GM12878 (cell line): ENCODE measurements at places on chromosomes 1 and 21.

DNA sequence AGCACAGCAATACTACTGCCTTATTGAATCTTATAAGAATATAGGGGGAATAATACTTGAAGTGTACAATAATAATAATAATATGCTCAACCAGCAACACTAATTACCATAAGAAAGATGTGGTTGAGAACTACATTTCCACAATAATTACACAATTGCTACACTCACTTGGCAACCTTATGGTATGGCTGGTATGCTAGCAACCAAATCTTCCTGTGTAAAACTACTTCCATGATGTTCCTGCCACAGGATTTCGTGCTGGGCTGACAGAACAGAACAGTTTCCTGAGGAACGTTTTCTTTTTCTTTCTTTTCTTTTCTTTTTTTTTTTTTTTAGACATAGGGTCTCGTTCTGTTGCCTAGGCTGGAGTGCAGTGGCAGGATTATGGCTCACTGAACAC, 50.6 kb downstream of the KIF26B start:
- no peak for DNase-seq

DNA sequence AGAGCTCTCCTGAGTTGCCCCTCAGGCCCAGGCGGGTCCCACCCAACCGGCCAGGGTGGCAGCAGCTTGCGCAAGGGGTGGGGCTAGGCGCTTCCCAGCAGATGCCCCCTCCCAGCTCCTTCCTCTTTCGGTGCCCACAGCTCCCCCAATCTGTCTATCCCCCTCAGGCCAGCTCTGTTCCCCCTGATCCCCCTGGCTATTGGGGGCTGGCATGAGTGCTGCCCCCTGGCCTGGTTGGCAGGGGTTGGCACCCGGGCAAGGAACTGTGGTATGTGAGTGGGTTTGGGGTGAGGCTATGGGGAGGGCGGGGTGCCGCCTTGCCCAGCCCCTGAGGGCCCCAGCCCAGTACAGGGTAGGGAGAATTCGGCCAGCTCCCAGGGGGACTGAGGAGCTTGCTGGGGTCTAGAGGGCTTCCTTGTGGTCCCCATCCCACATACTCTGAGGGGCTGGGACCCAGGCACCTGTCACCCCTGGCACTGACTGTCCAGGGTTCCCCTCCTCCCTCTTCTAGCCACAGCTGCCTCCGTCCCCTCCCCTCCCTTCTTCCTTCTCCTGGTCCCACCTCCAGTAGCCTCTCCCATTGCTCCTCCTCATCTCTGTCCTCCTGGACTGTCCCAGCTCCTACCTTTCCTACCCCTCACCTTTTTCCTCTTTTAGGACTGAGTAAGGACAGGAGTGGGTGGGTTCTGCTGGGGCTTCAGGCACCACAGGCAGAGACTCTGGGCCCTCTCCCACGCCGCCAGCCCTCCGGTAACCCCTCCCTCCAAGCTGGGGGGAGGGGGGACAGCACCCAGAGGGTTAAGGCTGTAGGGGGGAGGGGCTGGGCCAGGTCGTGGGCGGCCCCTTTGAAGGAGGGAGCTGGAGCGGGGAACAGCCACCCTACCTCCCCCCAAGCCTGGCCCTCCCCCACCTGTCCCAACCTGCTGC, 5.7 kb downstream of the ZBTB7B start:
- no peak for DNase-seq

- no peak for DNase-seq
Measured at GRCh38 chr1:152725261-152725660, 17.3 kb downstream of the LCE4A start.

GRCh38 chr1:227948493-227949260, 945 bp upstream of the WNT9A start:
- no peak for DNase-seq

DNA sequence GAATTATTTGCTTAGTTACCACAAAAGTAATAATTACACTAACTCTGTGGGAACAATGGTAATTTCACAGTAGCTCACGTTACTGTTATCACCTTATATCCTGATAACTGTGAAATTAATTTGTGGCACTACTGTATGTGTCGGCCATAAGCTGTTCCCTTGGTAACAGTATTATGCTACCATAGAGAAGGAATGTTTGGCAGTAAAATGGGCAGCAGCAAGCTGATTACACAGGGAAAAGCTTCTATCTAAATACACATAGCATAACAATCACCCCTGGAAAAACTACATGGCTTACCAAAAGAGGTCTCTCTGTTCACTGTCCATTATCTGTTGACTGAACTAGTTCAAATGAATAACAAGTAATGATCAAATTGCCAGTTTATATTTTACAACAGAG, 124.1 kb downstream of the DPYD start:
- no peak for DNase-seq

GRCh38 chr1:52127181-52128180, 14.4 kb upstream of the ZFYVE9 start:
- DNase-seq = no peak

DNA sequence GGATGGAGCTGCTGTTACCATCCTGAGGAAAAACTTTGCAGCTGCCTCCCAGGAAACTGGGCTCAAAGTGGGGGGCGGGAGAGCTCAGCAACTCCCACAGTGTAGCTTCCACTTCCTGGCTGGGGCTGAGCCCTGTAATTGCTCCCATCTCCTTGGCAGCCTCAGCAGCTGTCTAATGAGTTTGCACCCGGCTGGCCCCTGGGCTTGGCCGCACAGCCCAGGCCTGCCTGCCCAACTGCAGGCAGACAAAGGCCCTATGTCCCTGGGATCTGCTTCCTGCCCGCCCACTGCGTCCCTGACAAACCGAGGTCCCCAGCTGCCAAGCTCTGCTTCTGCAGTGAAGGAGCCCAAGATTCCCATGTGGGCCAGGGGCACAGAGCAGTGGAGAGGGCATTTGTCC, 30.1 kb downstream of the EDN2 start:
- no peak for DNase-seq

DNA sequence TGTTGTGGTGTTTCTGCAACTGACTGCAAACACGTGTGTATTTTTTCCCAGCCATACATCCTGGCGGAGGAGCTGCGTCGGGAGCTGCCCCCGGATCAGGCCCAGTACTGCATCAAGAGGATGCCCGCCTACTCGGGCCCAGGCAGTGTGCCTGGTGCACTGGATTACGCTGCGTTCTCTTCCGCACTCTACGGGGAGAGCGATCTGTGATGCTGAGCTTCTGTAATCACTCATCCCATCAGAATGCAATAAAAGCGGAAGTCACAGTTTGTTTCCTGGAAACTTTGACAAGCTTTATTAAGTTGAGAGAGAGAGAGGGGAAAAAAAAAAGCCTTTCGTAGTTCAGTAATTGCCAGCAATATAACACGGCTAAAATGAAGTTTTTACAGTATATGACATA, 32.7 kb upstream of the MTR start:
- no peak for DNase-seq

GRCh38 chr1:212447478-212447877, 14.8 kb downstream of the NENF start:
- no peak for DNase-seq

DNA sequence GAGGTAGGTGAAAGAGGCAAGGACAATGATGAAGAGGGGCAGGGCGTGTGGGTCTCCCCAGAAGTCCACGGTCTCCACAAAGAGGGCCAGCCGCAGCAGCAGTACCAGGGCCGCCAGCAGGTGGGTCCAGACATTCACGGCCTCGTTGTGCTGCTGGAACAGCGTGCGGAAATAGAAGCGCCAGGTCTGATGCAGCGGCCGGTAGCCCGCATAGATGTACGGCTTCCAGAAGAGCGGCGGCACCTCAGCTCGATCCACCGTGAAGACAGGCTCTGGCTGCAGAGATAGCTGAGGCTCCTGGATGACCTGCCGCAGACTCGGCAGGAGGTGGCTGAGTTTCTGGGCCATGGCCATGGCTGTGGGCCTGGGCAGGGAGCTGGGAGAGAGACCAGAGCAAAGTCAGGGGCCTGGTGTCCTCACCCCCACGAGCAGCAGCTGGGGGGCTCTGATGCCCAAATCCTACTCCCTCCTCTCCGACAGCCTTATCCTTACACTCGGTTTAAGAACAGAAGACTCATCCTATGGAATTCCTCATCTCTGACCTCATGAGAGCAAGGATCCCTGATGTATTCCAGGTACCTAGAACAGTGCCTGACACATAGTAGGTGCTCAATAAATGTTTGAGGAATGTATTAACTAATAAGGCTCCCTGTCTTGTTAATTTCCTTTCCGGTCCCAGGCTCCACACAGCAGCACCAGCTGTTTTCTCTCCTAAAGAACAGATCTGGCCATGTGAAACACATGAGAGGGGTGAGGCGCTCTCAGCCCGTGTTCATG, 4.4 kb upstream of the AUNIP start:
- no peak for DNase-seq

GRCh38 chr1:16249596-16250241, 12.7 kb upstream of the CPLANE2 start:
- DNase-seq = no peak

- no peak for DNase-seq
Measured at GRCh38 chr1:227785805-227786671, 29.4 kb upstream of the PRSS38 start.

DNA sequence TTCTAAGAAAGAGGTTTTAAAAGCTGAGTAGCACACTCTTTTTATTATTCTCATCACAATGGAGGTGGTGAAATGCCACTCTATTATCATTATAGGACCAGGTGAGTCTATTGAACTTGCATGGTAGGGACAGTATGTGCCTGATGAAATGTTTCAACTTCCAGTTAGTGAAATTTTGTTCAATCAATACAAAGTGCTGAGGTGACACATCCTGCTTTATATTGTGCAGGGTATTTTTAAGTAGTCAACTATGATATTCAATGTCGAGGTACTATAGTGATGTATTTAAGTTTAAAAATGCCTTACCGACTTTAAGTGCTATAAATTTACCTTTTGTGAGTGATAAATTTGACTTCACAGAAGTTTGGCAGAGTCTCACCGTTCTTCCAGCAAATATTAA, 284.7 kb upstream of the BRINP3 start:
- no peak for DNase-seq

DNA sequence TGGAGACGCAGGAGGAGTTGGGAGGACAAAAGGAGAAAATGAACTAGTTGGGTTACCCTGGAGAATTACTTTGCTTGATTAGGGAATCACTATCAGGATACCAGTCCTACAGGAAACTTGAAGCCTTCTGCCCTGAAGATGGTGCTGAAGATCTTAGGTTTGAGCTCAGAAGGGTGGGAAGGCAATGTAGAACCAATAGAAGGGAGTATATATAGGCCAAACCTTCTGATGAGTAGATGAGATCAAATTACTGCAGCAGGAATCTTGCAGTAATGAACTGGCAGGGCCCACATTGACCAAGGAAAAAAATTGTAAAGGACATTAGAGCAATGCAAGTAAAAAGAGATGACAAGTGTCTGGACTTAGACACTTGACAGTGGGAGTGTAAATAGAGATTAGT, 116.3 kb upstream of the CACYBP start:
- DNase-seq = no peak

DNA sequence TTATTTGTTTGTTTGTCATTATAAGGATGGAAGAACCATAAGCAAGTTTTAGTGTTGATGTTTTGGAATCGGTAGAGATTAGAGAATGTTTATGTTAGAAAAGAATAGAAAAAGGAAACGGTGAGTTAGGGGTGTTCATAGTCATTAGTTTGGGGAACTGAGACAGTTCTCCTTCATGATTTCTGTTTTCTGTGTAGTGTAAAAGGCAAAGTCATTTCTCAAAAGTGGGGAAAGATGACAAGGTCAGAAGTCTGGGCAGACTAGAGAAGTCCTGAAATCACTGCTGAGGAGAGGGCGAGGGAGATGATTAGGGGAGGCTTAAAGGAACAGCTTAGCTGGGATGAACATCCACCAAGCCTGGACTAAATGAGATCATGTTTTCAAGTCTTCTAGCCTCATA, 498.9 kb downstream of the TTLL7 start:
- DNase-seq = peak; percentile 59

DNA sequence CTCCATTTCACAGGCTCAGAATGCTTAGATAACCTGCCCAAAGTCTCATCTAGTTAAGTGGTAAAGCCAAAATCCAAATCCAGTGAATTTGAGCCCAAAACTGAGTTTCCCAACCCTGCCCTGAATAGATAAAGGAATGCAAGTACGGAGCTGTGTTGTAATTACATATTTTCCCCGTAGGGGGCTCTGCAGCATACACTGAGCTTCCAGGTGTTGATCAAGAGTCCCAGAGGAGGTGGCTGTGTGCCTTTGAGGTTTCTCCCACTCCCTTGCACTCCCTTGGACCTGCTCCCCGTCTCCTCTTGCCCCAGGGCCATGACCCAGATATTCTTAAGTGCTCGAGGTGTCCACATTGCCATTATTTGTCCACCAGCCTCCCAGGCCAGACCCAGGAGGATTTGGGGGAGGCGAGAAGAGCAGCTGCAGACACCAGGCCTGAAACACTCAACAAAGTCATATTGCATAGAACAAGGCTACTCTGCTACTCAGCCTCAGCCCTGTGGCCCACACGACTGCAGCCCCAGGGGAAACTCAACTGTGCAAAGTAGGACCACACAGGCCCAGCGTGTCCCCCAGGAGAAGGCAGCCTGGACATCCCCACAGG, 18.4 kb upstream of the LY9 start:
- DNase-seq = no peak

DNA sequence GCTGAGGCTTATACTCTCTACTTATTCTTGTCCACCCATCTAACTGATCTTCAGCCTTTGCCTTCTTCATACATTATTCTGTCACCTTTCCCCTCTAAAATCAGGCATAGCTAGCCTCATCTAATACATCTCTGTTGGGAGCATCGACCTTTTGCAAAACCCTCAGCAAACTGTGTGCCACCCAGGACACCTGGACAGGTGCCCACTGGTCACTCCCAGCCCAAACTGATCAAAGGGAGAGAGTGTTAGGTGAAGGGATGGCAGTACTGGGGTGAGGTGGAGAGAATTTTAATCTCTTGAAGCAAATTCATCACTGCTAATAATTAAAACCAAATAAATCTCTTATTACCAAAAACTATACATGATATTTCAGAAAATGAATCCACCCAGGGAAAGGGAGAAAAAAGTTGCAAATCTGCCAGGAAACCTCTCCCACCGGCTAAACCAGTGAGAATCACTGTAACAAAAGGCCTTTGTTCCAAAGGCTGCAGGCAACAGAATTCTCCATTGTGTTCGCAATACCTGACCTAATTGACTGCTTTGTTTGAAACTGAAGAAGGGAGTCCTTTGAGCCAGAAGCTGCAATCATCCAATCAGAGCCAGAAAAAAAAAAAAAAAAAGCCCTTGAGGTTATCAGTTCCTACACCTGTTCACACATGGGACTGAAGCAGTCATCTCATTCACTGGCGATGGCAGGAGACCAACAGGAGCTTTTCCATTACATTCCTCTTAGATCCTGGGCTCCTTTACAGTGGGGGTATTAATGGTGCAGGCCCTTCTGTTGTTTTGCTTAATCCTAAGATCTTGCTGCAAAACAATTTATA, 172.6 kb downstream of the APP start:
- no peak for DNase-seq

GRCh38 chr1:178819123-178819522, 51.8 kb downstream of the ANGPTL1 start:
- no peak for DNase-seq

GRCh38 chr1:41898191-41898713, 20.5 kb downstream of the HIVEP3 start:
- DNase-seq = no peak

GRCh38 chr1:213274140-213274539, 223.1 kb downstream of the RPS6KC1 start:
- DNase-seq = no peak
